ENCODE measurements at places on chromosomes 7 and 10.

GRCh38 chr10:8449909-8450308, 395.4 kb downstream of the GATA3 start:
- DNase-seq: no peak

- DNase-seq: no peak
These were observed 213.4 kb downstream of the PPP1R3A start for GRCh38 chr7:113705439-113705838.

DNA sequence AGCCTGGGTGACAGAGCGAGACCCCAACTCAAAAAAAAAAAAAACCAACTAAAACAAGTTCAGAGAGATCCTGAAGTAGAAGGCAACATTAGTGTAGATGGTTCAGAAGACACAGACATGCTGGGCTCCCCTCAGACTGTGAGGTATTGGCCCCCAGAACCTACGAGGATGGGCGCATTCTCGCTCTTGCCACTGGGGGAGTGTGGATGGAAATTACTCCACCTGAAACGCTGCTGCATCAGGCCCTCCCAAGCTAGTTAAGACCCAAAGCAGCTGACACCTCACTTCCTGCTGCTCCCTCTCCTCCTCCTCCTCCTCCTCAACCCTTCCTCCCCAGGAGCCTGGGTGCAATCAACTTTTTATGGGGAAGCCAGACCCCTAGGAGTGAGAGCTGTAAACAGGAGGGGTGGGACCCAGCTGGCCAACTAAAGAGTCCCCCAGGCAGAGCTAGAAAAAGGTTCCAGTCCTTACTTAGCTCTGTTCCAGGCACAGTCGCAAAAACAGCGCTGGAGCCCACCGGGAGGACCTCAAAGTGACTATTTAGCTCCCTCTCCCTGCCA, 7.4 kb downstream of the SH3PXD2A start:
- DNase-seq: no peak

DNA sequence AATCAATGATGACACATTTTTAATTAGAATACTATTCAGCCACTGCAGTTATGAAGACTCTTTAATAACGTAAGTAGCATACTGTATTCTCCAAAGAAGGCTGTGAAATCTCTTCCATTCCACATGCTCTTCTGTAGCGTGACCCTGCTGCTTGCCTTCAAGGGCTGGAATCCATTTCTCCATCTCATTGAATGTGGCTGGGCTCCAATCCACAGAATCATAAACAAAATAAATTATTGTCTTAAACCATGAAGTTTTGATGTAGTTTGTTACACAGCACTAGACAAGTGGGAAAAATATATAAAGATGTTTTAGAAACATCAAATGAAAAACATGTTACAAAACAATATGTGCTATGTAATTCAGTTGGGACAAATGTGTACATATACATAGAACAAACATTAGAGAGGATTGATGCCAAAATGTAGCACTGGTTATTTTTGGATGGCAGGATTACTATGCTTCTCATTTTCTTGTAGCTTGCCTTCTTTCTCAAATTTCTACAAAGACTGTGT, 410.8 kb upstream of the PODXL start:
- no peak for DNase-seq

DNA sequence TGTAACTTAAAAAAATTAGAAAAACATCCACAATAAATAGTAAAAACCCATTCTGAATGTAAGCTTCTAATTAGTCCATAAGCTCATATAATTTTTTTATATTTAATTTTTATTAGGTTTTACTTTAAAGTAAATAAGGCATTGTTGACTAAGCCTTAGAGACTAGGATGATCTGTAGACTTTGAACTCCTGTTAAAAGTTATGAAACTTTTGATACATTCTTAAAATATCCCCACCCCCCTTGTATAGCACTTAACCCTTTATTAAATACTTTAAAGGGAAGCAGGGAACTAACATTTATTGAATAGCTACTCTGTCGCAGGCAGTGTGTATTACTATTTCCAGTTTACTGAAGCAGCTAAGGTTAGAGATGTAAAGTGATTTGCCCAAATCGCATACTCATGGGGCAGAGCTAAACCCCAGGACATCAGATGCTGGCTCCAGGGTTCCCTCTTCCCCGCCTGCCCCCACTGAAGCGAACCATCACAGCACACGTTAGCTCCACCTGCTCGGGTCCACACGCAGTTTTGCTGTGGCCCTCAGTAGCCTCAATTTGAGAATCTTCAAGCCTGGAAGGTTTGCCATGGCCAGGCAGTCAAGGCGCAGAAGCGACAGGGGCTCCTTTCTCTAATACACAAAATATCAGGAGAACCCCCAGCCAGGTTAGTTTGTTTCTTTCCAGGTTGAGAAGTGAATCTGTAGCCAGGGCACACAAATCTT, 762 bp downstream of the PON1 start:
- DNase-seq: no peak

GRCh38 chr7:89042940-89043339, 247.4 kb upstream of the TEX47 start:
- no peak for DNase-seq

GRCh38 chr7:45515346-45515745, 58.8 kb upstream of the ADCY1 start:
- no peak for DNase-seq

GRCh38 chr7:107856806-107857540, 34.0 kb upstream of the DLD start:
- DNase-seq: no peak

DNA sequence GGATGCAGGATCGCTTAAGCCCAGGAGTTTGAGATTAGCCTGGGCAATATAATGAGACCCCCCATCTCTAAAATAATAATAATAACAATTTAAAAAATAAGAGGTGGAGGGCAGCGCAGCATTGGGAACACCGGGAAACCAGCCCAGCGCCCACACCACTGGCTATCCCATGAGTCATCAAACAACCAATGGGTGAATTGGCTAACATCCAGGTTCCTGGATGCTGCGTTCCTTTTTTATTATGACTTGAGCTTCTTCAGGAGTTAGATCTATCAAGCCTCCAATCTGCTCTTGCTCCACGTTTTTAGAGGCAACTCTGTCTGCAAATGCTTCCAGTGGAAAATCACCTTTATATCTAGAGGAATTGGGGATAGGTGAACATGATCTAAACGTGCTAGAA, 10.0 kb upstream of the LRRC4 start:
- no peak for DNase-seq

DNA sequence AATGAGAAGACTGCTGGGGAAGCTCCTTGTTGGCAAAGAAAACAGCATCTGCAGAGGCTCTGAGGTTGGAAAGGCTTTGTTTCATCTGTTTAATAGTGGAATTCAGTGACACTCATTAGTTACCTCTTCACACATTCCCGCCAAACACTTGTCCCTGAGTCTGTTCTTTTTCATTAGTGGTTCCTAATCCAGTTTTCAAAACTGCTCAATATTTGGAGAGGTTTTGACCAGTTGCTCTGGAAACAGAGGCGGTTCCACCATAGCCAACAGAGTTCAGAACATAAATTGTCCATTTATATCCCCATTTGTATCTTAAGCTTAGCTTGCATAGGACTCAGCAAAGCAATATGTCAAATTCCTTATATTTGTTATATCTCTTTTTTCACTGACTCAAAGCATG, 754.6 kb downstream of the AUTS2 start:
- DNase-seq: no peak

DNA sequence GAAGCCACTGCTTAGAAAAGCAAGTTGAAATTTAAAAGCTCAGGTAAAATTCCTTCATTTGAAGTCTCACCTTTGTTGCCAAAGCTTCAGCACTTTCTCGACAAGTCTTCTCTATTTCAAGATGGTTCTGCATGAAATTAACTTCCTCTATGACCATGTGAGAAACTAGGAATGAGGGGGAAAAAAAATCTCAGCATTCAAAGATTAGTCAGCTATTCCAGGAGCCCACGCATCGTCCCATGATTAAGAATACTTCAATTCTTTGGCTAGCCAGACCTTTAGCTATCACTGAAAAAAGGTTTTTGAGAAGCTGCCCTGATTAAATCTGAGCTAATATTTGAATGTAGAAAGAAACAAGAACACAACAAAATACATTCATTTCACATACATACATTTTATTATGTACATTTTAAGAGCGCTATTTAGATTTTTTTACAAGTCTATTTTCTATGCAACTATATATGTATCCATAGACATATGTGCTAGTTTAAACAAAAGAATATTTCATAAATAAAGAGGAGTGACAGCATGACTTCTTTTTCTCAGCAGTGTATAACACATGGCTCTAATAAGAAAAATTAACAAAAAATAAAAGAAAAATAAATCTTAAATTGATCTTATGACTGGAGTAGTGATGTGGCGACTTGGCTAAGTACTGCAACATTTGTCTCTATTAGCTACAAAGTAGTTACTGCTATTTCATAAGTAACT, 44.8 kb downstream of the SHTN1 start:
- no peak for DNase-seq

DNA sequence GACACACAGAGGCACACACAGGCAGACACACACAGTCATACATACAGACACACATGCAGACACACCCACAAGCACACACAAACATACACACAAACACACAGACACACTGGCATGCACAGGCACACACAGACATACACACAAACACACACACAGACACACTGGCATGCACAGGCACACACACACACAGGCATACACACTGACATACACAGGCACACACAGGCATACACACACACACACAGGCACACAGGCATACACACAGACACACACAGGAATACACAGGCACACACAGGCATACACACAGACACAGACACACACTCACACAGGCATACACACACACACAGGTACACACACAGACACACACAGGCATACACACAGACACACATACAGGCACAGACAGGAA, 340.7 kb upstream of the VSTM2A start:
- no peak for DNase-seq

- DNase-seq: no peak
These were observed 374.6 kb upstream of the GHITM start for GRCh38 chr10:83764666-83765065.

DNA sequence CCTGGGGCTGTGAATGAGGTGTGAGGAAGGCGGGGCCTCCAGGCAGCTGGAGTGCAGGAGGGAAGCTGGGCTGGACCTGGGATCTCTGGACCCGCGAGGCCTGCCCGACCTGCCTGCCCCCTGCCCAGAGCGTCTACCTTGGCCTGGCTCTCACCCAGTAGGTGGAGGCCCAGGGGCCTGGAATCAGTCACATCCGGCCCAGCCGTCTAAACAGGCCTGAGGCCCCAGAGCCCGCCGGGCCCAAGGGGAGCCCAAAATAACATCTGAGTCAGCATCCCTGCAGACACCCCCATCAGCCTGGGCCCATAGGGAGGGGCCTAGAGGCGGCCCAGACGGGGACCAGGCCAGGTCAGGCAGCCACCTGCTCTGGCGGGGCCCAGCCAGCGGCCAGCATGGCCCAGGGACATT, 15.1 kb upstream of the ELN start:
- no peak for DNase-seq

DNA sequence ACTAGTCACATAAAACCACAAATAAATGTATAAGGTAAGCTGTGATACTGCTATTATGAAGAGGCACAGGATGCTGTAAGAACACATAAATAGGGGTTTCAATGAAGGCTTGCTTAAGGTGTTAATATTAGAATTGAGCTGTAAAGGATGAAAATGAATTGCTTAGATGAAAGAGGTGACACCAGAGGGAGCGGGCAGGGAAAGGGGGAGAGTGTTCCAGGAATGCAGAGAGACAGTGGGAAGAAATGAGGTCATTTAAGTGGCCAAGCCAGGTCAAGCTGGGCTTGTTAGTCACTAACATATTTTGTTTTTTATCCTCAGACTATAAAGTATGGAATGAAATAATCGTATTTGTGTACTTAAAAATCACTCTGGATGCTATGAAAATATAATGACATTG, 193.5 kb downstream of the NRG3 start:
- DNase-seq: no peak

DNA sequence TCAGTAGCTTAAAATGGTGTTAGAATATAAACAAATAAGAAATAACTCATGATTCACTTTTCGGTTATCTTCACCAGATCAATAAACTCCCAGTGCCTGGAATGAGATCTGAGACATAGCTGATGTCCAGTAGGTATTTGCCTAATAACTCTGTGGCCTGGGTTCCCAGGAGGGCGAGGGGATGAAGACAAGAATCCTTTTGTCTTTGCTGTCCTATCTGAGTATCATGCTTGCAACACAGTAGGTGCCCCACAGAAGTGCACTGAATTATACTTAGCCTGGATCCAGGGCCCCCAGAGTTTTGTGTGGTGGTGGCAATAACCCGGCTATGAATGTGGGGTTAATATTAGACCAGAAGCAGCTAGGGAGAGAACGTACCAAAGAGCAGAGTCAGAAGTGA, 350.1 kb upstream of the AOAH start:
- no peak for DNase-seq

- peak; percentile 23 for DNase-seq
These were observed 3.9 kb downstream of the COG5 start for GRCh38 chr7:107559864-107560263.

DNA sequence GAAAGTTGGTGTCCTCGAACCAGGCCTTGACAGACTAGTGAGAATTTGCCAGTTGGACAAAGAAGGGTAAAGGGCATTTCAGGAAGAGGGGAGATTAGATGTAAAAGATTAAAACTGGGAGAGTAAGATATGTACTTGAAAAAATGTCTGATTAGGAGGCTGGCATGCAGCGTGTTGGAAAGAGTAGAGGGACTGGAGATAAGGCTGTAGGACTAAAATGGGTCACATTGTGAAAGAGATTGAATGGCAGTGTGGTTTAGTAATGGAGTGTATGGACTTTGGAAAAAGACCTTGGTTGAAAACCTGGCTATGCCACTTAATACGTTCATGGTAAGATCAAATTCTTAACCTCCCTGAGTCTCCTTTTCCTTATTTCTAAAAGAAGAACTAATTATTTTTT, 14.1 kb downstream of the CREM start:
- no peak for DNase-seq

DNA sequence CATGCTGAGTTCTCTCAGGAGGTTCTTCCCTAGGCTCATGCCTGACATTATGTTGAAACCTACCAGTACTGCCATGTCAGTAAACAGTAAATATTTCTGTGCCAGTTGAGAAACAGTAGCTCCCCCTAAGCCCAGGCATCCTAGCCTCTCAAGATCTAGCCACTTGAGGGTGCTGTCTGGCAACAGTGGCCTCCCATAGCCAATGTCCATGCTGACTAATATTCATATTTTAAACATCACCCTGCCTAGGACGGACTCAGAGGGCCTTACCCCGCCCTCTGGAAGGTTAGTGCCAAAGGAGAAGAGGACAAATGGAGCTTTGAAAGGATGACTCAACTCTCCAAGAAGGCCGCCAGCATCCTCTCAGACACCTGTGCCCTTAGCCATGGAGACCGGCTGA, 7.7 kb downstream of the ACSM6 start:
- no peak for DNase-seq

Data from AG04449 (cell line).